ENCODE measurements at places on chromosomes 13 and 19. TPM values are rescaled to one million over a fixed set of nuclear protein-coding genes. Genes with fewer than 3 reads are reported as not detected.

Gene COMP
- polyA plus RNA-seq = not detected

Gene ZNF562
- 0.29 TPM for polyA plus RNA-seq

Gene LILRB5
- polyA plus RNA-seq = not detected

- DNase-seq = no peak
Measured at GRCh38 chr13:50838031-50838430, 5.5 kb downstream of the DLEU7 start.

All from naive B cell (primary cell).